Fibroblast of the aortic adventitia (primary cell): ENCODE measurements at places on chromosomes 16 and 17.

DNA sequence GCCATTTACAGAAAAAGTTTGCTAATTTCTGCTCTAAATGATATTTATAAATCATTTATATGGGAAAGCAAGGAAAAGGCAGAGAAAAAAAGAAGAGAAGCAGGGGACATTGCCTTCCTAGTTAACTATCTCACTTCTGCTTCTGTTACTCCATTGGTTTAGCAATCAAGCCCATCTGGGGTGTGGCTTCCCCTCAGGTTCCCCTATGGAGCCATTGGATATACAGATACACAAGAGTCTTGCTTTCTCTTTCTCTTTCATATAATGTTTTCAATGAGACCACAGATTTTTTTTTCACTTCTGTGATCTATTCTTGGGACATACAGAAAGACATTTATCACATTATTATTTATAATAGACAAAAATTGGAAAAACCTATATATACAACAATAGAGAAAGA is 105.6 kb upstream of the TOM1L1 start:
- no peak for DNase-seq

- DNase-seq: no peak
These were observed 25.1 kb downstream of the CLUAP1 start for GRCh38 chr16:3525951-3526350.

- peak; percentile 92 for DNase-seq
These were observed 121.3 kb downstream of the CDH13 start for GRCh38 chr16:82748026-82748425.

GRCh38 chr17:47649972-47650524 is 329 bp downstream of the KPNB1 start:
- no peak for DNase-seq

- no peak for DNase-seq
These were observed 126.5 kb upstream of the RCVRN start for GRCh38 chr17:10031606-10032005.
